ENCODE measurements at places on chromosomes 12 and 14.

- DNase-seq = no peak
These were observed 29.3 kb downstream of the YLPM1 start for GRCh38 chr14:74792249-74793039.

DNA sequence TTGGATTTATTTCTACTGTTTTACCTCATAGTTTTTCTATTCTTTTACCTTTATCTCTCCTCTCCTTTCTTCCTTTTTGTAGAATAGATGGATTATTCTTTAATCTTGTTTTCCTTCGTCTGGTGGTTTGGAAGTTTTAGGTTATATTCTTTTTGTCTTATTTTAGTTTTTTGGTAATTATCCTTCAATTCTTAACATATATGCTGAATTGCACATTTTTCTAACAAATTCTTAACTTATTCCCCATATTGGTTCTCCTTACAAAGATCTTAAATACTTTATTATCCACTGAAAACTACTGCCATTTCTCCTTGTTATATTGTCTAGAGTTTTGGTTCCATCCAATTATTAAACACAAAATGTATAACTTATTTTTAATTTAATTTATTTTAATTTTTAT lies 42.3 kb downstream of the CATSPERB start:
- no peak for DNase-seq

GRCh38 chr12:124509676-124510300 lies 57.6 kb downstream of the NCOR2 start:
- DNase-seq = no peak

- DNase-seq = no peak
These were observed at the start of gene SERPINA5 for GRCh38 chr14:94581127-94581999. Gene SERPINA5 (plus strand): TSS chr14:94581426. CDS start chr14:94587363, 5,937 bp downstream.

- DNase-seq = peak; percentile 52
These were observed 725 bp downstream of the CHPT1 start for GRCh38 chr12:101697930-101698799.

DNA sequence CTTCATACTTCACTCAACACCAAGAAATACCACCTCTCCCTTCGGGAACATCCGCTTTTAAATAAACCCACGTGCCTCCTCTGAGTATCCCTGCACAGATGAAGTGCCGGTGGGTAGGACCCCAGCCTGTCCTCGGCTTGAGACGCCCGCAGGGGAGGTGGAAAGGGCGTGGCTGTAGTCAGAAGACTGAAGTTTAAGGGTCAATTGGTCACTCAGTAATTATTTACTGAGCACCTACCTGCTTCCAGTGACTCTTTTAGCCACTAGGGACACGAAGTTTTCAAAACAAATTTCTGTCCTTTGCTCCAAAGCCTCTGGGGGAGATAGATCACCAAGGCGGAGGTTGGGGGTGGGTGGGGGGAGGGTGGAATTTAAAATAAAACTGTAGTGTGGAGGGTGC lies 309.4 kb downstream of the VRK1 start:
- DNase-seq = no peak

DNA sequence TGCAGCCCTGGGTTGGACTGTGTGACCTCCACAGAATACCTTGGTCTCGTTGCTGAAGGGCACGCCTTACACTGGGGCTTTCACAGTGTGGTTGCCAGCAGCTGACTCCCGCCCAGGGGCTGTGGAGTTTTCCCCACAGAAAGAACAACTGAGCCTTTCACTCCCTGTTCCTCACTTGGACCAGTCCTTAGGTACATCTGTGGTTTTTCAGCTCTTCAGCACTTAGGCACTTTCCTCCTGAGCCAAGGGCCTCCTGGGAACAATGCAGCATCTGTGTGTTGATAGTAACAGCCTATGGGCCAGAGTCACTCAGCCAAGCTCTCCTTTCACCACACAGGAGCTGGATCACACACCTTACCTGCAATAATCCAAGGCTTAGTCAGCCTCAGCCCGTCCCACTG lies 25.0 kb downstream of the ERP27 start:
- DNase-seq = no peak

- no peak for DNase-seq
These were observed 4.8 kb upstream of the ING4 start for GRCh38 chr12:6667559-6668210.

- DNase-seq = peak; percentile 69
These were observed 16.3 kb downstream of the ELK3 start for GRCh38 chr12:96210376-96211055.

- no peak for DNase-seq
These were observed 120.0 kb downstream of the DNAI7 start for GRCh38 chr12:25074954-25075353.

GRCh38 chr12:76290963-76291859 lies 57.0 kb downstream of the BBS10 start:
- DNase-seq = no peak

- DNase-seq = peak; percentile 62
These were observed at the start of gene PITPNM2 for GRCh38 chr12:123150744-123151456. Gene PITPNM2 (minus strand): TSS chr12:123151090. CDS start chr12:123034590, 116,500 bp downstream.

- no peak for DNase-seq
These were observed 439.0 kb downstream of the NRXN3 start for GRCh38 chr14:78608998-78609787.

DNA sequence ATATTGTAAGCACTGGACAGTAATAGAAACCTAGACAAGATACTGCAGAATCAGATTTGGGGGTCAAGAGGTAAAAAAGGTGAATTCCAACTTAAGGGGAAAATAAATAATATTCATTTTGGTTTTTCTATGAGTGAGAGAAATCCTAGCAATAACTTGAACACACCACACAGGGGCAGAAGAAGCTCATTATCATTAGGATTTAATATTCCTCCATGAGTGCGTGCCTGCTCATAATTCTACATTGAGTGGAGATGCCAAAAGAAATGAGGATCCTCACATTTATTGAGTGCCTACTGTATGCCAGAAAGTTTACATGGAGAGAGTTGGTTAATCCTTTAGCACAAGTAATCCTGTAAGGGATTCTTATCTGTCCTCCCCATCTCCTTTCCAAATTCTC lies 40.5 kb upstream of the C14orf132 start:
- DNase-seq = no peak

- DNase-seq = no peak
These were observed 89.6 kb upstream of the SOX5 start for GRCh38 chr12:24039113-24039525.

Data from hematopoietic multipotent progenitor cell (in vitro differentiated cells).